ENCODE measurements at places on chromosomes 16 and 17.

DNA sequence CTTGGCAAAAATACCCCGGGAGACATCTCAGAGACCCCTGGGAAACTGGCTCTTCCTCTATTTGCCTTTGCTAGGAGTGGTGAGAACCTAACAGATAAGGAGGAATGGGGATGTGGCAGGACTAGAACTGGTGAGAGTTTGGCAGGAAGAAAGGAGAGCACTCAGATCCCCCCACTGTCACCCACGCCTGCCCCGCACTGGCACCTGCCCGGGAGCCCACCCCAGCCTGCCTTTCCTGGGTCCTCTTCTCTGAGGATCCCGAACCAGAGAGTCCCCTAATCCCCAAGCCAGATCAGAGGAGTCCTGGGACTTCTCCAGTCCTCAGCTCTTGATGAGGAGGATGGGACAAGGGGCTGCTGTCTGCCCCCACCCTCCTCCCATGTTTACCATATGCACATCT, 3.7 kb downstream of the KCNH6 start:
- no peak for DNase-seq

DNA sequence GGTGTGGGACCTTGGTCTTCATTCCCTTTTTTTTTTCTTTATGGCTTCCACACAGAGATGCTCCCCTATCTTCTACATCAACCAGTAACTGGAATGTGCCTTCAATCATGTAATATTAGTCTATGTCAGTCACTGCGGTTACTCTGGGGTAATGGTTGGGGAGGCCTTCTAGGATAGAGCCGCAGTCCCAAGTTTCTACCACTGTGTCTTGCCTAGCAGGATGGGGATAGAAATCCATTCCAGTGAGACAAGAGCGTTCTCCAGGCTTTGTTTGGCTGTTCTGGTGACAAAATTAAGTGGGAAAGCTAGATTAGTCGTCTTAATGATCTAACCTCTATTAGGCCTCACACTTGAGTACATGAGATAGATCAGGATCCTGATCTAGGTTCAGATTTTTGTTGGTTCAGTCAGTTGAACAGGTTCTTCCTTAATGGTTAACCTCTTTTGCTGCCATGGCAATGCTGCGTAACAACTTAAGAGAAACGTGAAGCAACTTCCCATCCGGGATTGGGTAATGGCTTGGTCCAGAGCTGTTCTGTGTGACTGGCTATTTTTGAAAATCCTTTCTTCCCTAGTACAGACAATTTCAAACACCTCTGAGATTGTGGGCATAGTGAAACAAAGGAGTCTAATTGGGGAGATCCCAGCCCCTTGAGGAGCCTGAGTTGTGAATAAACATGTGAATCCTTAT, 8.7 kb downstream of the MSL1 start:
- peak; percentile 81 for DNase-seq

GRCh38 chr17:41367426-41368075, 2.1 kb downstream of the KRT33B start:
- DNase-seq, result no peak

DNA sequence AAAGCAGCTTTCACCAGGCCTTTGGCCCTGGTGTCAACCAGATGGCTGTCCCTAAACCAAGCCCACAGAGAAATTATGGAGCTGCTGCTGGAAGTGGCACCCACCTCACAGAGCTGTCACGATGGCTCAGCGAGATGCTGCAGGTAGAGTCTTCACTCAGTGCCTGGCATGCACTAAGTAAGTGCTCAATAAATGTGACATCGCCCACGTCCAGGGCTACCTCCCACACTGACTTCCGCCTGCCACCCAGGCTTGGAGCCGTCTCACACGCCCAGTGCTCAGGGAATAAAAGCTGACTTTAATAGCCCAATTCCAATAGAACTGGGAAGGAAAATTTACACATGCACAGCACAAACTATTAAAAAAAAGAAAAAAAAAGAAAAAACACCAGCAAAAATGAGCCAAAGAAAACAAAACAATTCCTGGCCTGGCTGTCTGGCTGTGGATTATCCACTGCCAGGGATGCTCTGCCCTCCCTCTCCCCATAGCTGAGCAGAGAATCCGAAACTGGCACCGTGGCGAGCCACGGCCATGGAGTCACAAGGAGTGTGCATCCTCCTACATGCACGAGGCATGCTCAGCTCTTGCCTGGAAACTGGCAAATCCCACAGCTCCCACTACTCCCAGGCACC, 68.9 kb downstream of the ZNF423 start:
- no peak for DNase-seq

DNA sequence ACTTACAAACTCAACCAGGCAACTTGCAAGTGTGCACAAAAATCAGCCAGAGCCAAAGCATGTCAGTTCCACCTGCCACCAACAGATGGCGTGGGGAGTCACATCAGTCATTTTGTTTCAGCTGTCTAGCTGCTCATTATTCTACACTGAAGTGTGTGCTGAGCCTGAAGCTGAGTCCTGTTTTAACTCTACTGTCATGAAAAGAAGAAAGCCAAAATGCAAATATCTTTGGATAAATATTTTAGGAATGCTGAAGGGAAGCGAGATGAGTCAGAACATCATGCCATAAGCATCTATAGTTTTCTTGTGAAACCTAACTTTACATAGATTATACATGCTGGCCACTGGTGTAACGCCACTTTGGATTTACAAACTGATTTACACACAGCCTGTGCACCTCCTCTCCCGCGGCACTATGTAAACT, 172.6 kb downstream of the CDK5R1 start:
- DNase-seq, result peak; percentile 38

DNA sequence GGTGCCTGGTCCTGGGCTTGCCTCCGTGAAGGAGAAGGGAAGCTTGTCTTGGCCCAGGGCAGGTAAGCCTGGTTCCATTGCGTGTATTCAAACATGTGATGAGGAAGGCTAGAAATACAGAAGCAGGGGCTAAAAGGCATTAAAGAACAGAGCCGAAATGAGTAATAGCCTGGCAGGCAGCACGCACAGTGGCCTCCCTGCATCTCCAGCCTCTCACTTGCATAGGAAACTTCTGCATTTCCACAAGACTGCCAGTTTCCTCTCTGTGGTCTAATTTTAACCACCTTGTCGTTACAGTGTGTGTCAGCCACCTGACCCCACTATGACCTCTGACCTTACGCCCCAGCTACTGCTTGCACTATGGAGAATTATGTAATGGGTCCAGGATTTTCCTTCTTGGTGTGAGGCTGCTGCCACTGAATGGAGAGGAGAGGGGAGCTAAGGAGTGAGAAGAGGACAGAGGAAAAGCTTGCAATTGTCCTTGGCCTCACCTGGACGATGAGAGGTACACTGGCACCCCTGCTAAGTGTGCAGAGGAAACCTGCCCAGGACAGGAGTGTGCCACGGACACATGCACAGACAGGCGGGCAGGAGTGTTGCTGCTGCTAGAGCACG, 32.8 kb downstream of the HIC1 start:
- peak; percentile 87 for DNase-seq

- DNase-seq, result no peak
These were observed 123.9 kb downstream of the PRKCB start for GRCh38 chr16:23959752-23960072.

- DNase-seq, result no peak
These were observed at the start of gene STAC2 for GRCh38 chr17:39225308-39225958. Gene STAC2 (minus strand): TSS chr17:39225945. CDS start chr17:39225502, 443 bp downstream.

DNA sequence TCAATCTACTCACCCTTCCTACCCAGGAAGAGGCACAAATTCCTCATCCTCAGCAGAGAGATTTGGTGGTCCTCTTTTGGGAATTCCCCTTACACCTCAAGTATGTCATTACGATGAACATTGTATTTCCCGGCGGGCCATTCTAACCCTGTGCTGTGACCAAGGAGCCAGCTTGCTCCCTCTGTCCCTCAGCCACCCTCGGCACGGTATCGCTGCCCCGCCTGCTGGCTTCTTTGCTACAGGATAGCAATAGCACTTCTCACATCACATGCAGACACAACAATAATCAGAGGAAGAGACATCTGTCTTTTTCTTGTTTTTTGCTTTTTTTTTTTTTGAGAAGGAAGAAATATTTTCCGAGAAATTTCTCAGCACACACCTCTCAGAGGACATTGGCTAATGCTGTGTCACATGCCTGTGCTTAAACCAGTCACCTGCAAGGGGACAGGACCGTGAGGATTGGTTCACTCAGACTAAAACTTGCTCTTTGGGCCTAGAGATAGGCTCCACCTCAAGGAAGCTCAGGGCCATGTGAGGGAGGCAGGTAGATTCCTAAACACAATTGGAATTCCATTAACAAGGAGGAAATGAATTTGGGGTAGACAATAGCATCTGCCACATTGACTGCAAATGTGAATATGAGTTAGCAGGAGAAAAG, 41.2 kb downstream of the TMC5 start:
- DNase-seq, result no peak

- no peak for DNase-seq
These were observed 122.9 kb downstream of the CLEC16A start for GRCh38 chr16:11067266-11067665.

- DNase-seq, result no peak
These were observed 40.3 kb upstream of the SNN start for GRCh38 chr16:11627822-11628457.

- no peak for DNase-seq
These were observed 105.6 kb upstream of the FOXF1 start for GRCh38 chr16:86404678-86405077.

All from Kasumi-1 (cell line).